ENCODE measurements at places on chromosomes 12 and 14.

GRCh38 chr12:126608607-126609175 lies 1543.5 kb downstream of the AACS start:
- DNase-seq: no peak

- DNase-seq: no peak
These were observed at the start of gene DHH for GRCh38 chr12:49094160-49094974. Gene DHH, minus strand, starts transcription at chr12:49094801. Its CDS starts 289 bp downstream, at chr12:49094512.

DNA sequence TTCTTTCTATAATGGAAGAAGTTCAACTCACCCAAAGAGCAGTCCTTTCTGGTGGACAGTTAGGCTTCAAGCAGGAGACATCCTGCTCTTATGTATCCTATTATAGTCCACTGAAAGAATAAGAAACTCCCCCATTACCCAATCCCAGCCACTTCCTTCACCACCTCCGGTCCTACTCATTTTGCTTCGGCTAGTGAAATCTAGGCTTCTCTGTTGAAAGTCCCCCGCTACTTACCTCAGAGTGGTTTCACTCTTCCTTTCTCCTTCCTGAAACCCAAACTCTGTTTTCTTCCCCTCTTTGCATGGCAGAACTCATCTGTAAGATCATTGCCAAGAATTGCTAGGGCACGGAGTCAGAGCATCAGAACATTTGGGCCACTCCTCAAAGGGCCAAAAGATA lies at the start of gene GPR84:
Gene GPR84, minus strand, starts transcription at position 74 of the 400 bp plus-strand sequence. CDS start 635 bp downstream, outside the sequence.
- no peak for DNase-seq

DNA sequence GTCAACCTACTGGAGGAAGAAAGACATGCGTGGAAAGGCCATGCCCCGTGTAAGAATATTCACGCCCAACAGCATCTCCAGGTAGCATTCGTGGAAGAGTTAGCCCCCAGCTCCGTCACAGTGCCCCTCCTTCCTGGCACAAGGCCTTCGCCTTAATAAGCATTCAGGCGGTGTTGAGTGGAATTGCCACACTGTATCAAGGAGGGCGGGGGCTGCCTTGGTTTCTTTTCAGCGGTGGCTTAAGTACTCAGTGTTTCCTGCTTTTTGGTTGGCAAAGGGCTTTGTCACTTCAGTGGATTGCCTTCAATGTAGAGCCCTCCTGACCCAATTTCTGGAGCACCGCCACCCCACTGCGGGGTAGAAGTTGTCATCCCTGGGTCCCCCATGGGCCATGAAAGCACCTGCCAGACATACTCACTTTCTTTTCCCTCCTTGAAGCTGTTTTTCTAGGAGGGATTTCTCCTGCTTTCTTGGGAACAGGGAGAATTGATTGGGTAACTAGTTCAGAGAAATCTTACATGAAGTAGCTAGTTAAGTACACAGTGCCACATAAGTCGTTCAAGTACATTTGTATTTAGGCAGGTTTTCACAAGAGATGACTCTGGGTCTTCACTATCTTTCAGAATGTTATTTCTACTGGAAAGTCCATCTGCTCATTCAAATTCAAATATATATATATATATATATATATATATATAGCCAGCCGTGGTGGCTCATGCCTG lies 65.5 kb upstream of the STON2 start:
- no peak for DNase-seq

GRCh38 chr12:122021193-122021821 lies 377 bp upstream of the BCL7A start:
- DNase-seq: no peak

GRCh38 chr12:45112306-45112705 lies 61.4 kb upstream of the DBX2 start:
- DNase-seq: no peak

DNA sequence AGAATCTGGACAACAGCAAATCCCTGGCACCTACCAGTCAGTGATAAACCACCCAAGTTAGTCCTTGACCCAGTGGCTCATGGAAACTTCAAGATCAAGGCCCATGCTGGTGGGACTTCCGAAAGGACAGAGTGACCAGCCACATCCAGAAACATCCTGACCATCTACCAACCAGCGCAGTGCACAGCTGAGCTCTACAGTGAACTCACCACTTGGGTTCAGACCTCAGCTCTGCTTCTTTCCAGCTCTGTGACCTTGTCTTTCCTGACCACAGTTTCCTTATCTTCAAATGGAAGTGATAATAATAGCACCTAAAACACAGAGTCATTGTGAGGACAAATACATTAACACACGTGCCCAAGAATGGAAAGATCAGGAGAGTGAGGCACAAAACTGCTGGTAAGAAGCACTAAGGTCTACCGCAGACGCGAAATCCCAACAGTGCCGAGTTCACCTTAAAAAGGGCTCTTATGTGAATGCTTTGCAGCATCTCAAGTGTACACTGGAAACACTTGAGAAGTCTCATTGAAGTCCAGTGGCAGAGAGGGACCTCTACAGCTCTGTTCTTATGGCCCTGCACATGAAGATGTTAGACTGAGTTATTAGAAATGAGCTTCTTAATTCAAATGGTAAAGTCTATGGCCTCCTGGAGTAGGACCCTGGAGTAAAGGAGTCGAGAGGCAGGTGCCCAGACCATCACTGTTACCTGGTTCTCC lies 128.8 kb downstream of the CCDC60 start:
- DNase-seq: no peak

DNA sequence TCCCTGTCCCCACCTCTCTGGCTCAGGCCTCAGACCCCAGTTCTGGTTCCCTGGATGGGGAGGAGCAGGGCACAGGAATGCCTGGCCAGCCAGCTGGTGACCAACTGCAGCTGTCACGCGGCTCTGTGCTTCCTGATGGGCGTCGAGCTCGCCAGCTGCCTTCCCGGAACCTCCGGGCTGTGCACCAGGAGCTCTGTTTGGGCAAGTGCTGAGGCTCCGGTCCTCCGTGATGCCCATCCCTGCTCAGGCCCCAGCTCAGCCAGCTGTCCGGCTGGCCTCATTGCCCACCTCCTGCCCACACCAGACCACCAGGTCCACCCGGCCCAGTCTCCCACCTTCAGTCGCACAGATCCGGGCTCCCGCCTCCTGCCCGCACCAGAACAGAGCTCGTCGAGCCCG lies 4.8 kb downstream of the IFFO1 start:
- DNase-seq: no peak

- no peak for DNase-seq
These were observed 18.3 kb downstream of the NOC4L start for GRCh38 chr12:132162508-132163031.

DNA sequence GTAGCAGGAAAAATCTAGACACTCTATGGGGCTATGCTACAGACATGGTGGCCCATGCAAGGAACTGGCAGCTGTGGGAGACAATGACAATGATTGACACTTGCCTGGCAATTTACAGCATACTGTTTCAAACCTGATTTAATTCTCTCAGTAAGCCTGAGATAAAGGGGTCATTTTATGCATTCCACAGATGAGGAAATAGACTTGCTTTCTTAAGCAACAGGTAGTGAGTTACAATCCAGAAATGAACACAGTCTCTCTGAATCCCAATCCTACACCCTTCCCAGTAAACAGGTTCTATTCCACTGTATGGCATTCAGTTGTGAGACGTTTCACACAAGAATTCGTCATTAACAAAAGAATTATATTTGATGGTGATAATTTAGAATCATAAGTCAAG lies 15.5 kb upstream of the PCNX1 start:
- DNase-seq: no peak

DNA sequence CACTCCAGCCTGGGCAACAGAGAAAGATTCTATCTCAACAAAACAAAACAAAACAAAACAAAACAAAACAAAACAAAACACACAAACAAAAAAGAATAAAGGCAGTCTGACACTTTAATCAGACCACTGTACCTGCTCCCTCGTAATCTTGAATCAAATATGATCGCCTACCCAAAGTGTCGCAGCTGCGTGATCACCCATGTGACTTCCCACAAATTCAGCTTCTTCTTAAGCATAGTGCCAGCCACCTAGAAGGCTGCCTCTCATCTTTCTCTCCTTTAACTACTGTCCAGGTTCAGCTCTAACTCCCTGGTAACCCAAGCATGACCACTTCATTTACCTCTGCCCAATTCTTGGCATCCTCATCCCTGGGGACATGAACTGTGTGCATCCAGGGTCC lies 37.4 kb downstream of the FMNL3 start:
- DNase-seq: no peak

GRCh38 chr14:71166180-71166837 lies 259.1 kb downstream of the PCNX1 start:
- no peak for DNase-seq

DNA sequence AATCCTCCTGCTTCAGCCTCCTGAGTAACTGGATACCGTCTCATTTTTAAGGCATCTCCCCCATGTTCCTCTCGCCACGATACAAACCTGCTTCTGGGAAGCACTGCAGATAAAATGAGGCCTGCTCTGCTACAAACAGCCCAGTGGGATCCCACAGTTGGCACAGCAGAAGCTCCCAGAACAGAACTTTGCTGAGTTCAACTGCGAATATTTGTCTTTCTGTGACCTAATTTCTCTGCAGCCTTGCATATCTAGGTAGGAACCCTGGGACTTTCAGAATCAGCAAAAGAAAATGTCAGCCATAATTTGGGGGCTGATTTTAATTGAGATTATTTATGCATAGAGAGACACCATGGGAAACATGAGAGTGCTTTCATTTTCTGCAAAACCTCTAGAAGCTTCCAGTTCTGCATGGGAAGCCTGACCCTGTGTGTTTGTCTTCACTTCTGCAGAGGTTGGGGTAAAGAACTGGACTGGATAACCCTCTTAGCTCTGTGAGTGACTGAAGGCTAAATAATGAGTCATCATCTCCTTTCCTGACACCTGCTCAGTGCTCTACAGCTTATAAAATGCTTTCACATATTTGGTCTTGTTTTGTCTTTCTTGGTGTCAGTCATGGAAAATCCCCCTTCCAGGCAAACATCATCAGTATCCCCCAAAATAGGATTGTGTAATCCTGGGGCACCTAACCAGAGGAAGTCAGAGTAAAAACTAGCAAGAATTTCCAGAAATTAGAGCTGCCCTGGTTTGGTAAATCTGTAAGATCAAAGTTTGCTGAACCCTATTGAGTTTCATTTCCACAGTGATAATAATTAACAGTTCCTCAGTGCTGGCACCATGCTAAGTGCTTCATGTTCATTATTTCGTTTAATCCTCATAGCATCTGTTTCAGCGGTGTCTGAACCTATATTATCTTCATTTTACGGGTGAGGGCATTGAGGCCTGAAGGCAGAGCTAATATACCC lies 185.8 kb downstream of the SLC15A4 start:
- no peak for DNase-seq

DNA sequence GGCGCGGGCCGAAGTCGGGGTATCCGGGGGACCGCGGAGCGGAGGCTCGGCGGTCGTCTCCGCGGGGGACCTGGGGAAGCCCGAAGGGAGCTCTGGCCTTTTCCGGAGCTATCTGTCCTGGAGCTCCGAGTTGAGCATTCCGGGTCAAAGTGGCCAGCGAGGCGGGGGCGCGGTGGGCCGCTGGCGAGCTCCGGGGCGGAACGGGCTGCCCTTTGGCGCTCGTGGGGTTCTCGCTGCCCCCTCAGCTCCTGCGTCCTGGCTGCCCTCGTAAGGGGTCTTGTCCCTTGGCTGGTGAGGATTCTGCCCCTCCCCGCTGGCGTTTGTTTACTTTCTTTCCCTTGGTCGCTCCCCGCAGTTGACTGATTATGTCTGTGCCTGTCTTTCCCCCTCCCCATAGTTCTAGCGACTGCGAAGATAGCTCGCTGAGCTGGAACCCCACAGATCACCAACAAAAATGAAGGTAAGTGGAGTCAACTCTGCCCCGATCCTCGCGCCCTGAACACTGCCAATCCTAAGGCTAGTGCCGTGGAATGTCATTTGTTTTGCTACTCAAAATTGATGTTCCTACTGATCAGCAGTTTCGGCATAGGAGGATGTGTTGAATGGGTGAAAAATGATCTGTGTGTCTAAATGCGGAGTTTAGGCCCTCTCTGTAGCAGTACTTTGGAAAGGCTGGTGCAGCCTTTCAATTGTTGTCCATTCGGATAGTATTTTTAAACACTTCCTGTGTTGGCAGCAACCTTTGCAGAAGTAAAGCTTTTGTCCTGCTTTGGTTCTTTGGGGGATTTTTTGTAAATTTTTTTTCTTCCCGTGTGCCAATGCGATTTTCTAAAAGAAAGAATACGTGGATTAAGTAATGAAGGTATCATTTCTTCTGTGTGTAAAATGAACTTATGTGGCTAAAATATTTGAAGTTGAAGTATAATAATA lies 1.3 kb downstream of the ARID4A start:
- peak; percentile 7 for DNase-seq

GRCh38 chr12:41055875-41056577 lies 132.1 kb upstream of the PDZRN4 start:
- no peak for DNase-seq

GRCh38 chr14:53109105-53110041 lies 43.8 kb downstream of the DDHD1 start:
- DNase-seq: no peak

DNA sequence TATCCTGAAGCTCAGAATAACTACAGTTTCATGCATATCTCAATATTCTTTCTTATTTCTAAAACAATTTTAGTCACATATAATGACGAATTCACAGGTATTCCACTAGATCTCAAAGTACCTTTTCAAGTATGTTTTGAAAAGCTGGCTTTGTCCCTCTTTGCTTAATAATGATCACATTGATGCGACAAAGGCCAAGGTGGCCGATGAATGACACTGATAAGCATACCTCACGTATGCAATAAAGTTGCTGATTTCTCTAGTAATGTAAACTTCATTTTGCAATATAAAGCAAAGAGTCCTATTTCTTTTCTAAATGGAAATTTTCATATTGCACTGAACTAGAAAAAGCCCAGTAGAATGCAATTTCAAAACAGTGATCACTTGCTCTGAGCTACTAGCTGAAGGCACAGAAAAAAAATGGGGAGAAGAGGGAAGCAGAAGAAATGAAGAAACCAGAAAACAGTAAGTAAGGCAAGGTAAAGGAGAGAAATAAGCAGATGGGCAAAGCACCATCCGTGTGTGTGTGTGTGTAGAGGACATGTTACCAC lies 29.3 kb downstream of the FGD6 start:
- DNase-seq: no peak

GRCh38 chr12:56204275-56204674 lies 15.0 kb upstream of the SMARCC2 start:
- no peak for DNase-seq

- DNase-seq: no peak
These were observed 9.0 kb downstream of the TRHDE start for GRCh38 chr12:72281126-72281525.

- DNase-seq: no peak
These were observed 9.3 kb downstream of the PEBP1 start for GRCh38 chr12:118145113-118145797.

DNA sequence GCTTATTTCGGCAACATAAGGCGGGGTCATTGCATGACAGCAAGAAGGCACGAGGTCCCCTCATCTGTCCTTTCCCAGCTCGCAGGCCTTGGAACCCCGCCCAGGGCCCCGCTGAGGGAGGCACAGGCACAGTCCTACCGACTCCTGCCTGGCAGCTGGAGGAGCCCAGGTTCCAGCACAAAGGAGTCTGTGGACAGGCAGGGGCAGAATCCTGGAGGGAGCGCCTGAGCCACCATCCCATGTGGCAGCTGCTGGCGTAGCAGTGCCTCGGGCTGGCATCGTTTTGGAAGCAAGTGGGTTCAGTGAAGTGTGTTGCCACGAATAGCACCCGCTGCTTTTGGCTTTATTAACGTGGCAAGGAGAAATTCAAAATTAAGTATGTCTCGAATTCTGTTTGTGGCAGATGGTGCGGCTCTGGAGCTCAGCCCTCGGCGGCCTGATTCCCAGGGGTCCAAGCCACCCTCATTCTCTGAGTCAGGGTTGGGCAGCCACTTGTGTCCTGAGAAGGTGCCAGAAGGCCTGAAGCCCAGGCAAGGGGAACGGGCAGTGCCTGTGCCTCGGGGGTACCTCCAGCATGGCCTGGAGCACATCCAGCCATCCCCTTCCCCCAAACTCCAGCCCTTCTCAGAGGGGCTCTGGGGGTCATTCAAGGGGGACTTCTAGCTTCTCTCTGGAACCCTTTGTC lies 35.9 kb downstream of the SLC8B1 start:
- DNase-seq: no peak

- no peak for DNase-seq
These were observed 52.7 kb downstream of the PELI2 start for GRCh38 chr14:56170877-56171422.
